Activated CD8-positive, alpha-beta T cell treated with anti-CD3 and anti-CD28 coated beads for 36 hours (primary cell): ENCODE measurements at places on chromosomes 5 and 9.

DNA sequence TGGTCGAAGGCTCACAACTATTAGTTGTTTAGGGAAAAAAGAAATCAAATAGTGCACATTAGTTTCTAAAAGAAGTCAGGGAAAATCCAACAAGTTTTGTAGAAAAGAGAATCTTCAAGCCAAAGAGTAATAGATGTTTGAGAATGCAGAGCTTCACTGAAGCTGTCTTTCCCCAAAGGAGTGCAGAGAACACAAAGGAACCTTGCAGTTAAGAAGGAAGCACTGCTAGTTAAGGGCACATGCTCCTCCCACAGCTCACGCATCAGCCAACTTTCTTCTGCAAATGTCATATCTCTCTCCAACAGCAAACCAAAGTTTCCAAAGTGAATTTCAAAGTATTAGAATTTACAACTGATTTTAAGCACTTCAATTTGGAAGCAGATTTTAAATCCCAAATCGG, 116.4 kb upstream of the FST start:
- DNase-seq: no peak

GRCh38 chr9:126329476-126330275, 3.0 kb downstream of the MVB12B start:
- DNase-seq: peak; percentile 49

DNA sequence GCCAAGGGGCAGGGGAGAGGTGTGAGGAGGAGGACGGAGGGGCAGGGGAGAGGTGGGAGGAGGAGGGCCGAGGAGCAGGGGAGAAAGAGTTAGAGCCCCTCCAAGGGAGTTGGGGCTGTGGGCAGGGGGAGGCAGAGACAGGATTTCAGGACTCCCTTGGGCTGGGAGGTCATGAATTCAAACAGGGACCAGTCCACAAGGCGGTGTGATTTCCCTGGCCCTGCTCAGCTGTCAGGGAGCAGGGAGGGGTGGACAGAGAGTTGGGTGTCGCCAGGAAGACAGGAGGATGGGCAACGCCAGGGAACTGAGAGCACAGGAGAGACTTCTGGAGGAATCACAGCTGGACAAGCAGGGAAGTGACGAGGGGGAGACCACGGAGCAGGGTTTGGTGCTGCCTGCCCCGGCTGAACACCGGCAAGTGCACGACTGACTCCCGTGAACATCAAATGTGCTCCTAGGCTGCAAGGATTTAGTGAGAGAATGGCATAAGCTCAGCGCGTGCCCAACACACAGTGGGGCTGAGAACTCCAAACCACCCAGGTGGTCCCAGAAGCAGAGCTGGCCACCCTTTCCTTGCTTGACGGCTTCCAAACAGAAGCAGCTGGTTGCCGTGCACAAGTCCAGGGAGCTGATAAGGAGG, 17.8 kb upstream of the OLFM1 start:
- no peak for DNase-seq

- no peak for DNase-seq
Observed at GRCh38 chr5:112226215-112226614, 192.9 kb downstream of the EPB41L4A start.

GRCh38 chr5:124480022-124480421, 266.4 kb downstream of the ZNF608 start:
- DNase-seq: no peak
